ENCODE measurements at places on chromosomes 16 and 17.

DNA sequence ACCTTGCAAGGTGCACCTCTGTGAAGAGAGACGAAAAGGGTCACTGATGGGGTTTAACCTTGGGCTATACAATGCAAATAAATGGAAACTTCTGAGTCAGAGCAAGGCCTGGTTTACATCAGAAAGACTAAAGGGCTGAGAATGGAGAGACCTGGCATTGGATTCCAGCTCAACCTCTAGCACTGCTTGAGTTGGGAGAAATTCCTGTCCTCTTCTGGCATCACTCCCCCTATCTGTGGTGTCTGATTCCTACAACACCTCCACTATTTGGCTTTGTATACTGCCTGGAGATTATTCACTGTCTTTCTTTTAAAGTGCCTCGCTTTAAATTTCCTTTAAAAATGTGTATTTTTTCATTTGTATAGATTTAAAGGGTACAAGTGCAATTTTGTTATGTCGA is 68.8 kb downstream of the GPR139 start:
- no peak for DNase-seq

GRCh38 chr16:58265480-58266052 is 29.3 kb downstream of the PRSS54 start:
- no peak for DNase-seq

DNA sequence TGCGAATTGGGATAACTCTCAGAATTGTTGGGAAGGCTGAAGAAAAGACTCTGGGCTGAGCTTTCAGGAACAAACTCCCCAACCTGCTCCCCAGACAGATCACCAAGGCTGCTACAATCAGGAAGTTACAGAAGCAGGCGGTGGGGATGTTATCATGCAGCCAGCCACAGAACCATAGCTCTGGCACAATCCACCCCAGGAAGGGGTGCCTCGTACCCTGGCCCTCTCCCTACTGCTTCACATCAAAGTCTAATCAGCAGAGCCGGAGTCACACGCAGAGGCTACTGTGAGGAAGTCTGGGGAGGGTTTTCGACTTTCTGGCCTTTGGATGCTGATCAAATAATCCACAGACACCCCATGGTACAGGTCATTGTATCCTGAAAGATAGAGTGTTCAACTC is 86.8 kb downstream of the NTN1 start:
- DNase-seq = no peak

GRCh38 chr16:1772362-1772907 is at the start of gene EME2:
Gene EME2, plus strand, starts transcription at chr16:1772810. Its CDS starts 418 bp downstream, at chr16:1773228.
- DNase-seq = no peak

- no peak for DNase-seq
These were observed 562.8 kb upstream of the GOT2 start for GRCh38 chr16:59296888-59297287.

DNA sequence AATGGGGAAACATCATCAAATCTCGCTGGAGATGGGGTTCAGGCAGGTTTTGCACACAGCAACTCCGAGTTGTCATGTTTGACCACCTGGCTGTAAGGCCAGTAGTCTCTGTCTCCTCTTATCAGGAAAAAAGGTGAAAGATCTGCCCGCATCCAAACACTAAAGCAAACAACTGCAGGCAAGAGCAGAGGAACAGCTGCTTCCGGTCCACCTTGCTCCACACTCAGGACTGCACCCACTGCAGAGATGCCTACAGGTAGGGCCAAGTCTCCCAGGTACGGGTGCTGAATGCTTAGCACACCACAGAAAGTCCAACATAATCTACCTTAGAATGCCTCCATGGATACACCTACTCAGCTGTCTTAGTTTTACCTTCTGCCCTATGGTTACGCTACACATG is 7.3 kb downstream of the TEX2 start:
- no peak for DNase-seq

GRCh38 chr17:55037828-55038227 is 69.3 kb downstream of the STXBP4 start:
- DNase-seq = no peak

- DNase-seq = no peak
These were observed 53.1 kb downstream of the METRNL start for GRCh38 chr17:83132251-83133081.

- no peak for DNase-seq
These were observed 221.6 kb upstream of the DYNLRB2 start for GRCh38 chr16:80319181-80319580.

GRCh38 chr16:68382296-68382718 is 66.0 kb downstream of the SMPD3 start:
- DNase-seq = no peak

DNA sequence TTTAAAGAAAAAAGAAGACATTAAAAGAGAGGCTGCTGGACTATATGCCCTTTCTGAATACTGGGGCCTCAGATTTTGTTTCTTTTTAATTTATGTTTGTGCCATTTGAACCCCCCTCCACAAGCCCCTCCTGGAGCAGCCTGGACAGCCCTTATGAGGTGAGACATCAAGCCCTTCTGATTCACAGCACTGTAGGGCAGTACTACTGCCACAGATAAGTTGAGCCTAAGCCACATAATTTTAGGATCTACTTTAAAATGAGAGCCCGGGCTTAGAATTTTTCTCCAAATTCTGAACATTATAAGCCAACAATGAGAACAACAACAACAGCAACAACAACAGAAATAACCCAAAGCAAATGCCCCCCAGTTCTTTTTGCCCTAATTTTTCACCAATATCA is 256.9 kb upstream of the SALL1 start:
- no peak for DNase-seq

- no peak for DNase-seq
These were observed 2.4 kb downstream of the MPHOSPH6 start for GRCh38 chr16:82167670-82168069.

GRCh38 chr16:88769617-88770460 is 15.2 kb downstream of the PIEZO1 start:
- DNase-seq = no peak

DNA sequence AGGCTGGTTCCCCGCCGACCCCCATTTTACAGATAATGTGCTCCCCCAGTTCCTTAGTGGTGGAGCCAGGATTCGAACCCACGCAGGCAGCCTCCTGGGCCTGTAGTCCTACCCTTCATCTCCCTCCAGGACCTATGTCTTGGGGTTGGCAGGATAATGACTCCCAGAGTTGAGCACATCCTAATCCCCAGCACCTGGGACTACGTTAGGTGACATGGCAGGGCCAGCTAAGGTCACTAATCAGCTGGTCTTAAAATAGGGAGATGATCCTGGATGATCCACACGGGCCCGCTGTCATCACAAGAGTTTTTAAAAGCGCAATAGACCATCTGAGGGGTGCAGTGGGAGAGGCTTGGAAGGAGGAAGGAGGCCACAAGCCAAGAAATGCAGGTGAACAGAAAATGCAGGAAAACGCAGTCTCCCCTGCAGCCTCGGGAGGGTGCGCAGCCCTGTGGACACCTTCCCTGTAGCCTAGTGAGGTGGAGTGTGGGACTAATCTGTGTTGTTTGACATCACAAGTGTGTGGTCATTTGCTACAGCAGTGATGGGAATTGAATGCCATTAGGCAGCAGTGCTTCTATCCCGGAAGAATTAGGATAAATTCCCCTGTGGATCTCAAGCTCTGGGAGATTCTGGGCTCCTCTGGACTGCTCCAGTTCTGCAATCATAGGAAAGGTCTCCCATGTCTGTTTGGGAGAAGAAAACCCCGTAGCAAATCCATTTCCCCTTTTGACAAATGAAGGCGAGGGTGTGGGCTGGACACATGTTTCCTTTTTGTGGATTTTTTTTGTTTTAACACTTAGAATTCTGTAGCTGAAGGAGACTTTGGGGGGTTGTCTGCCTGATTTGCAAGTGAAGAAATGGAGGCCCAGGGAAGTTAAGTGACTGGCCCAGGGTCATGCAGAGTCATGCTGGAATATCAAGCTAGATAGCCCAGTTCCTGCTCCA is 297.7 kb downstream of the SEC14L1 start:
- no peak for DNase-seq

DNA sequence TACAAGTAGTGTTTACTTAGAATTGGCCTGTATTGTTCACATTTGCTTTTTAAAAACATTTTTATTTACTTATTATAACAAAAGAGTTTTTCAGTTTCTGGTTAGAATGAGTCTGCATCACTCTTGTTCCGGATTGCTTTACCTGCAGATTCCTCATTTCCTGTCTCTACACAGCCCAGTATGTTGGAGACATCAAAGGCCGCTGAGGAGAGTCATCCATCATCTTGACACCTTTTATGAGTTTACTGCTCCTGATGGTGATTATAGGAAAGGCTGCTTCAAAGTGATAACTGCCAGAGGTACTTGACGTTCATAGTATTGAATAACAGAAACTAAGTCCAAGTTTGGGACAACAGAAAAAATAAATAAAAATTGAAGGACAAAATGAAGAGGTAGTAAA is 490.5 kb upstream of the CA10 start:
- peak; percentile 2 for DNase-seq

Data from NCI-H187 (cell line).